ENCODE measurements at places on chromosomes 12 and 14. TPM values are rescaled to one million over a fixed set of nuclear protein-coding genes. Genes with fewer than 3 reads are reported as not detected.

DNA sequence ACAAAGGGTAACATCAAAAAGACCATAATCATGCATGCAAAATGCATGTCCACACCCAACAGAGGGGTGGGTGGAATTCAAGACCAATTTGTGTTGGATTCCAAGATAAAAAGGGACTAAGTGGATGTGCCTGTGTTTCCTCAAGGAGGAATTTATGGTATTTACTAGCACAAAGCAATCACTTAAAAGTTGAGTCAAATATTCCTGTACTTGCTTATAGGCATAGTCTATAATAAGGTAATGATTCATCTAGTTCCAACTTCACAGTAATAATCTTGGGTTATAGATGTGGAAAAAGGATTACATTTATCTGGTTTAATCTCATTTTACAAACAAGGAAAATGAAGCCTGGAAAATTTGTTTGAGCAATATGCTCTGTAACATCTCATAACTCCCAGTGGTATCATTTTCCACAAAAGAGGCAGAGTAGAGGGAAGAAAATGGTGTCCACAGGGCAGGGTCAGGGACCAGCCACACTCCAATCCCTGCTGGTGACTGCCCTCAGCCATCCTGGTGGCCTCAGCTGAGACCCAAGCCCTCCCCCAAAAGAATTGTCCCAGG, 80.8 kb upstream of the REP15 start:
- no peak overlapping the region for H3K27ac ChIP-seq
- no peak overlapping the region for H3K4me3 ChIP-seq
- H3K4me1 ChIP-seq = peaks cover 62% of the 10 kb centered on the region
- H3K36me3 ChIP-seq = no peaks in the 10 kb centered on the region

Gene ETFBKMT
- total RNA-seq = 4.9 TPM

GRCh38 chr12:10283027-10283426, 24.6 kb upstream of the KLRD1 start:
- no peaks in the 10 kb centered on the region for H3K27me3 ChIP-seq
- no peaks in the 10 kb centered on the region for H3K36me3 ChIP-seq
- DNase-seq = no peak

DNA sequence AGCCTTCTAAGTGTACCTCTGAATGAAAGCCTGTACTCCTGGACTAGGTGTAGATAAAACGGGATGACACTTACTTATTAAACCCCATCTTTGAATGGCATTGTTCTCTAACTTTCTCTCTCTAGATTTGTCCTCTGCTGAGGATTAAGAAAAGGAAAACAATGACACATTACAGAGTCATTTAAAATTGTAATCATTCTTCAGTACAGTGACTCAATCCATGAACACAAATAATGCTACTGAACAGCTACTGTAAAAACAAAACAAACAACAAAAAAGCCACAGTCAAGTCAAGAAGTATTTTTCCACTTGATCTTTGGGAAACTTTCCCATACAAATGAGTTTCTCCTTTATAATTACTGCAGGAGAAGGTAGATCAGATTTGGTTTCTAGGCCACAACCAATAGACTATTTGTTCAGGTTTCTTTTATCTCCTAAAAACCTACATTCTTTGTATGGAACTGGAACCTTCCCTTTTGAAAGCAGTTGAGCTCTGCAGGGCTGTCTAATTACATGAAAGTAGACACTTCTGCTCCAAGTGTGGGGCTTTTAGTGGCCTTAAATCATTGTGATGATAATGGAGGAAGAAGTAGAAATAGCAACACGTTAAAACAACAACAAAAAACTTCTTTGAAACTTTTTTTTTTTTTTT, 219.1 kb downstream of the ESR2 start:
- no peak overlapping the region for H3K27ac ChIP-seq
- peaks cover 74% of the 10 kb centered on the region for H3K36me3 ChIP-seq
- no peaks in the 10 kb centered on the region for H3K27me3 ChIP-seq
- DNase-seq = no peak
- no peak overlapping the region for H3K4me3 ChIP-seq
- no peaks in the 10 kb centered on the region for H3K4me1 ChIP-seq

DNA sequence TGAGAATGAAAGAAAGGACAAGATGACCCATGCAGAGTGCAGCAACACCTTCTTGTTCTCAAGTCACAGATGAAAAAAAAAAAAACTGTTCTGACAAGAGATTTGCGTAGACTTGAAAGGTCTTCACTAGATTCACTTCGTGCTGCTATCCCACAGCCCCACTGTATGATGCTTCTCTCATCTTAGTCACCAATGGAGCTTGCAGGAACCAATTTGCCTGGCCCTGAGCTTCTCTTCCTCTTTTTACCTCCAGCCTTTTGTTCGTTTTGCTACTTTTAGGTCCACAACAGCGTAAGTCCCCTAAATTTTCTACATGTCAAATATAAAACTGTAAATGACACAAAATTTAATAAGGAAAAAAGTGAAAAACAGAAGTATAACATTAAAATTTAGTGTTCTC, 107.9 kb upstream of the NAP1L1 start:
- H3K4me1 ChIP-seq = no peaks in the 10 kb centered on the region
- no peaks in the 10 kb centered on the region for H3K36me3 ChIP-seq
- H3K27me3 ChIP-seq = no peaks in the 10 kb centered on the region
- no peak overlapping the region for H3K4me3 ChIP-seq
- DNase-seq = no peak

DNA sequence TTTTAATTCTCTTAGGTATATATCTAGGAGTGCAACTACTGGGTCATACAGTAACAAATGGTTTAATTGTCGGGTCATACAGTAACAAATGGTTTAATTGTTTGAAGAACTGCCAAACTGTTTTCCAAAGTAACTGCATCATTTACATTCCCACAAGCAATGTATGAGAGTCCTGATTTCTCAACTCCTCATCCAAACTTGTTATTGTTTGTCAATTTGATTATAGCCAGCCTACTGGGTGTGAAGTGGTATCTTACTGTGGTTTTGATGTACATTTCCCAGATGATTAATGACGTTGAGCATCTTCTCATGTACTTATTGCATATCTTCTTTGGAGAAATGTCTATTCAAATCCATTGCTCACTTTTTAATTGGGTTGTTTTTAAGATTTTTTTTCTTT, 67.6 kb upstream of the CFL2 start:
- no peak for DNase-seq
- peaks cover 68% of the 10 kb centered on the region for H3K36me3 ChIP-seq
- H3K4me3 ChIP-seq = no peak overlapping the region
- H3K4me1 ChIP-seq = no peaks in the 10 kb centered on the region
- H3K27ac ChIP-seq = no peak overlapping the region

- DNase-seq = no peak
- no peak overlapping the region for H3K27ac ChIP-seq
- H3K36me3 ChIP-seq = peaks cover 18% of the 10 kb centered on the region
- no peaks in the 10 kb centered on the region for H3K27me3 ChIP-seq
Measured at GRCh38 chr14:59292921-59293534, 104.6 kb downstream of the DAAM1 start.

Gene KRAS
- 13.4 TPM for total RNA-seq

DNA sequence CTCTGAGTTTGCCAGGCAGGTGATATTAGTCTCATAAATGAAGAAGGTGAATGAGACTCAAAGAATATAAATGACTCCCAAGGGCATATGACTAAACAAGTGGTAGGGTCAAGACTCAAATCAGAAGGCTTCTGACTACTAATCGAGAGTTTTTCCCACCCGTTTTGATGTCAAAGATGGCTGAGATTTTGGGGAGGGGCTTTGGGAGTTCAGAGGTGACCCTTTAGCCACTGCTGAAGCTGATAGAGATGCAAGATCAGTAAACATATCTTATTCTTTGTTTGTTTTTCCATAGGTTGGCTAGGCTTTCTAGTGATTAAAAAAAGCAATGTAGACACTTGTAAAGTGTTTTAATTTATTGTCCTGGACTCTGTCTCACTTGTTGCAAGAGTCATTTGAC, 239.6 kb upstream of the PLEKHG7 start:
- no peaks in the 10 kb centered on the region for H3K27me3 ChIP-seq
- H3K36me3 ChIP-seq = no peaks in the 10 kb centered on the region
- no peak overlapping the region for H3K4me3 ChIP-seq

Gene SLC15A4
- total RNA-seq = 2.3 TPM

- H3K36me3 ChIP-seq = no peaks in the 10 kb centered on the region
- H3K4me1 ChIP-seq = no peaks in the 10 kb centered on the region
- no peaks in the 10 kb centered on the region for H3K27me3 ChIP-seq
- H3K4me3 ChIP-seq = no peak overlapping the region
- no peak overlapping the region for H3K27ac ChIP-seq
Measured at GRCh38 chr12:99367181-99367580, 280.4 kb upstream of the GARIN6 start.

DNA sequence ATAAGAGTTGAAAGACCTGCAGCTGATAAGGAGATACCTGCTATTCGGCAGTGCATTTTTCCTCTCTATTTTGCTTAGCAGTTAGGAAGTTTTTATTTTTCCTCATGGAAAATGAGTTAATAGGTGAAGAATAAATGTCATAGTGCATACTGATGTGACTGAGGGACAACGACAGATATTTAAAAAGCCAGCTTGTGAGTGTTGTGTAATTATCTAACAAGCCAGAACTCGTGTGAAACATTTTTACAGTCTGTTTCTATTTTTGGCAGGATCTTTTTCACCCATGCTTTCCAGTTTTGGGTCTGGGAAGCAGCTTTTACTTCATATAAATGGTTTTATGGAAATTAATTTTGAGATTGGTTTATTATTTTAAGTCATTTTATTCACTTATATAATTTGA, 2.9 kb downstream of the FBXO34 start:
- H3K27me3 ChIP-seq = no peaks in the 10 kb centered on the region
- H3K36me3 ChIP-seq = no peaks in the 10 kb centered on the region
- no peak overlapping the region for H3K27ac ChIP-seq
- DNase-seq = no peak
- H3K4me3 ChIP-seq = peak overlapping the region; percentile 82
- peaks cover 68% of the 10 kb centered on the region for H3K4me1 ChIP-seq

Gene CCDC85C
- 13.8 TPM for total RNA-seq

DNA sequence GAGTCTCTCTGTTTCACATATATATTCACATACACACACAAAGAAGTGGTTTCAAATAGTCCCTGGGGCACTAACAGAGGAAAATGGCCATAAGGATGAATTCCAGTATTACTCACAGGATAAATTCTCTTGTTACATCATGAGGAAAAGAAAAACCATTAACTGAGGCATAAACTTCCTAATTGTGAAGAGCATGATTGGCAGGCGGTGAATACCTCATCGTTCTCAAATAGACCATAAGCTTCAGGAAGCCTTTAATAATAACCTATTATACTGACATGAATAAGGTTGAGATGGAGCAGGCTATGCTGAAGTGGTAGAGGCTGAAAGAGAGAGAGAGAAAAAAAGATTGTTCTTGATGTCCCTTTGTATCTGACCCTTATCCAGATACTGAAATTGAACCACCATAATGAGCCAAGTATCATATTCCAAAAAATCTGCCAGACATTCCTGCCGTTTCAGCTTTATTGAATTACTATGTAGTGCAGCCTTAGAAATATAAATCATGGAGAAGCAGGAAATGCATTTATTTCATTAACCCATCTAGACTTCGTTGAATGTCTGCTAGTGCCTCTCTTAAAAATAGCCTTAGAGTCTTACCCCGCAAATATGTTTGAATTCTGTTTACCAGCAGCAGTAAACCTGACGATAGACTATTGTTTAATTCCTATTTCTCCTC, 86.8 kb downstream of the NUAK1 start:
- H3K36me3 ChIP-seq = no peaks in the 10 kb centered on the region
- no peak overlapping the region for H3K27ac ChIP-seq
- no peaks in the 10 kb centered on the region for H3K27me3 ChIP-seq
- no peak overlapping the region for H3K4me3 ChIP-seq
- H3K4me1 ChIP-seq = no peaks in the 10 kb centered on the region
- no peak for DNase-seq

Gene FIGNL2
- total RNA-seq = not detected

Gene RNASE1
- total RNA-seq = 237 TPM

GRCh38 chr14:104554088-104554607, 25.4 kb upstream of the C14orf180 start:
- no peak overlapping the region for H3K4me3 ChIP-seq
- no peaks in the 10 kb centered on the region for H3K27me3 ChIP-seq
- DNase-seq = no peak
- no peak overlapping the region for H3K27ac ChIP-seq
- H3K4me1 ChIP-seq = no peaks in the 10 kb centered on the region
- no peaks in the 10 kb centered on the region for H3K36me3 ChIP-seq

GRCh38 chr12:129237881-129238280, 384.6 kb downstream of the GLT1D1 start:
- no peak overlapping the region for H3K4me3 ChIP-seq
- no peak overlapping the region for H3K27ac ChIP-seq
- H3K4me1 ChIP-seq = no peaks in the 10 kb centered on the region
- H3K36me3 ChIP-seq = no peaks in the 10 kb centered on the region
- H3K27me3 ChIP-seq = no peaks in the 10 kb centered on the region

DNA sequence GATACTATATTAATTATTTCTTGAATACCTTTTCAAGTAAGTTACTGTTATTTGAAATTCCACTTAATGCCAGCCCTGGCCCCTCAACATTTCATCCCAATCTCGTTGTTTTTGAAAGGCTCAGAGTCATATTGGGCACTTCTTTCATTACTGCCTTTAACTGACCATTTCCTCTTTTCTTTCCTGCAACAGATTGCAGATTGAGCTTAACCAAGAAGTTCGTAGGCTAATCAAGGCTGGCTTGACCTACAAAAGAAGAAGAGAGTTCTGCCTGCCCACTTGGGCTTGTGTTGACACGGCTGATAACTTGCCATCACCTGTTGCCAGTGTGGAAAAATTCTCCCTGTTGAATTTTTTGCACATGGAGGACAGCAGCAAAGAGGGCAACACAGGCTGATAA, 91.0 kb downstream of the FLRT2 start:
- H3K4me1 ChIP-seq = no peaks in the 10 kb centered on the region
- no peak for DNase-seq
- H3K4me3 ChIP-seq = no peak overlapping the region
- H3K36me3 ChIP-seq = no peaks in the 10 kb centered on the region

- H3K27me3 ChIP-seq = no peaks in the 10 kb centered on the region
- peak; percentile 66 for DNase-seq
- no peaks in the 10 kb centered on the region for H3K36me3 ChIP-seq
- peaks cover 28% of the 10 kb centered on the region for H3K4me1 ChIP-seq
- H3K4me3 ChIP-seq = no peak overlapping the region
- H3K27ac ChIP-seq = no peak overlapping the region
Measured at GRCh38 chr14:99546234-99546879, 57.6 kb downstream of the CCDC85C start.

Gene DHH
- total RNA-seq = 0.58 TPM

Gene KRT3
- total RNA-seq = not detected

DNA sequence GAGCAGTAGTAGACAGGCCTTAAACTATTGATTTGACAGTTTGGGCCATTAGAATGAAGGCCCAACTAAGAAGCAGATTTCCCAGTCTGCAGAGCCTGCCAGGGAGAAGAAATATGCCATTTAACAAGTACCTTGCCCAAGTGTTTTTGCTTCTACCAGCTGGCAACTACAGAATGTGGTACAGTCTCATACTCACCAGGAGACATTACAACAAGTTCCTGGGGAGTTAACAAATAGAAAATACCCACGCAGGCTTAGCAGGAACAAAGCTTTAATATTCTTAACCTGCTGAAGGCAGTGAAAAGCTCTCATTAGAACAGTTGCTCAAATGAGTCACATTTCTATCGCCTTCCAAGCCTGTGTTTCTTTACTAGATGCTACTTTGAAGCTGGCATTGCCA, 241.0 kb downstream of the TMEM117 start:
- H3K4me1 ChIP-seq = no peaks in the 10 kb centered on the region
- no peak overlapping the region for H3K27ac ChIP-seq
- H3K36me3 ChIP-seq = no peaks in the 10 kb centered on the region
- H3K27me3 ChIP-seq = no peaks in the 10 kb centered on the region
- no peak overlapping the region for H3K4me3 ChIP-seq
- DNase-seq = no peak

GRCh38 chr12:132723764-132724140, 13.1 kb downstream of the PGAM5 start:
- H3K4me3 ChIP-seq = no peak overlapping the region
- H3K27me3 ChIP-seq = no peaks in the 10 kb centered on the region
- H3K4me1 ChIP-seq = no peaks in the 10 kb centered on the region
- DNase-seq = no peak

Measured in stomach (tissue), 19 donors.